ENCODE measurements at places on chromosomes 2 and 18.

DNA sequence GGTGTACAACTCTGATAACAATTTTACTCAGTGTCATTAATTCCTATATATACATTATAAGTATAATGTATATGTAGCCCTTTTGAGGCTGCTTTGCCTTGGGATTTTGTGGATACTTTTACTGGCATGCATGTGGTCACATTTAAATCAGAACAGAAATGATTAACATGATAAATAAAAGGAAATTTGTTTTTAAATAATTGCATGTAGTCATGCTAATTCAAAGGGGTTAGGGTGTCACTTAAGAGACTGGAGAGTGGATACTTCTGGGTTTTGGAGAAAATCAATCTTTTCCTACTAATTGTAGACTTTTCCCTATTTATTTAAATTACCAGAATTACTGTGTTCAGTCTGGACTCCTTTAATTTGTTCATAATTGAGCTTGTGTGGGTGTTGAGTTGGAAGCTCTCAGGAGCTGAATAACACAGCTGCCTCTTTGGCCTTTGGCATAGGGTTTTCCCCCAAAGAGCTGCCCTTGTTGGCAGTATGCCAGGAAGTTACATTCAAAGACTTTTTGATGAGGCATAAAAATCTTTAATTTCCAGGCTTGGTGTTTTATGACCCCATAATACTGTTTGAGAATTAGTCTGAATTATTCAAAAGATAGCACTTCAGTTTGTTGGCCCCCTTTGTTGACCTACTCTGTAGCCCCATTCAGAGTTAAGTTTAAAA lies 484.7 kb upstream of the NRP2 start:
- DNase-seq = no peak

- DNase-seq = no peak
Observed at GRCh38 chr18:78664848-78665247, 314.8 kb upstream of the SALL3 start.

GRCh38 chr2:118102433-118103082 lies 14.3 kb downstream of the INSIG2 start:
- DNase-seq = no peak

DNA sequence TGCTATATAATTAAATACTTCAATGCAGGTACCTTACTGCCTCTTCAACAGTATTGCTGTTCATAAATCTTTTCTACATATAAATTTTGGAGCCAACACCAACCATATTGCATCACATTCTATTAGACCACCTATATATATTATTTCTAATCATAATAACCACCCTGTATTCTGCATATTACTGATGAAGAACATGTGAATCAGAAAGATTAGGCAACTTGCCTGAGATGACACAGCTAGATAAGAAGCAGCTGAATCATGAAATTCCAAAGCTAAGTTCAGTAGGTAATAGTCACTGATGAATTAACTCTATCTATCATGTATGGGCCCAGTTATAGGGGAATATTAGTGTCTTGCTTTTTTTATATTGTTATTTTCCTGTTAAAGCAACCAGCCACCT lies 161.8 kb downstream of the AGPS start:
- no peak for DNase-seq

DNA sequence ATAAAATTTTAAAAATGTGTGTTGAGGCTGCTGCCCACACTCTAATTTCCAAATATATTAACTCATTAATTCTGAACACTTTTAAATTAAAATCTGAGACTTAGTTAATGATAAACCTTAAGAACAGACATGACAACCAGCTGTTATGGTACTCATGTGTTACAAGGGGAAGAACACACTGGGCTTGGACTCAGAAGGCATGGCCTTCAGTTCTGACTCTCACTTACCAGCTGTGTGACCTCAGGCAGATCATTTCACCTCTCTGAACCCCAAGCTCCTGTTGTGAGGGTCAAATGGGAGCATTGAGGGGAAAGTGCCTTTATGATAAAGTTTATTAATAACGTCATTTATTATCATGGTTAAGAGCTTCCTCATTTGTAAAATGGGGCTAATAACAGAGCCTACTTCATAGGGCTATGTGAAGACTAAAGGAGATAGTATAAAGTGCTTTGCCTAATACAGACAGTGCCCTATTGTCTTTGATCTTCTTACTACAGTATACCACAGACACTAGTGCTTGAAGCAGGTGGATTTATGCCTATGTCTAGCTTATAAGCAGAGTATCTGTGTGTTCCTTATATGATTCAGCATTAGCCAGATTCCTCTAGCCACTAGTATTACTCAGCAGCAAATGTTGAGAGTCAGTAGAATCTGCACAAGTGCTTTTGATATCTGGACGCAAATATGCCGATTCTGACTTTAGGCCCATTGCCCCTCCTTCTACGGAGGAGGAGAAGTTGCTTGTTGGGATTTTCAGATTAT lies 99.6 kb downstream of the SGPP2 start:
- no peak for DNase-seq

DNA sequence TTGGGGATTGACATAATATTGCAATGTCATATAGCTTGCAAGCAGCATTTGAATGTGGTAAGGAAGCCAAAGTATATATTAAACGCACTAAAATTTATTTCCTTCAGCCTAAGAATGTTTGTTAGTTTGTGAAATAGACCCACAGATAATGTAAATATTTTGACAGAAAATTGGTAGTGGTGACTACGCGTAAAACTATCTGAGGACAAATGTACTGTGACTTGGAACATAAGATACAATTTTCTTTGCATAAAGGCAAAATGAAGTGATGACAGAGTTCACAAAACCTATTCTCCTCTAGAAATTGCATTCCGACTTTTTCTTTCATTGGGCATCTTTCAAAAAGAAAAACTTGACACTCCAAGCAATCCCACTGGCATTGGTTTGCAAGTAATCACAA lies 411.1 kb upstream of the LRATD1 start:
- no peak for DNase-seq

DNA sequence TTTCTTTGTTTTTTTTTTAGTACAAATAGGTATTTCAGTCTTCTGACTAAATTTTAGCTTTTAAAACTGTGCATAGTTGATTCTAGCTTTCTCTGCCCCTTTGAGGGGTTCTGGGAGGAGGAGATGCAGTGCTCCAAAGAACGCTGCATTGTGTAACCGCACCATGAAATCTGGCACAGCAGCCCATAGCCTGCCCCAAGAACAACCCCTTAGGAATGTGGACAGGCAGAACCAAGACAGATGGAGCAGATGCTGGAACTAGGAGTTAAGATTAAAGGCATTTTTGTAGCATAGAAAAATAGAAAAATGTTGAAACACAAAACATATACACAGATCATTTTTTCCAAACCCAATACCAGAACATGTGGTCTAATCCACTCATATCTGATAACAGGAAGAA lies 187.5 kb downstream of the SCG2 start:
- DNase-seq = peak; percentile 80

All from fibroblast of villous mesenchyme (primary cell).